ENCODE measurements at places on chromosomes 7 and 10. TPM values are rescaled to one million over a fixed set of nuclear protein-coding genes. Genes with fewer than 3 reads are reported as not detected.

The RASA4B gene
- total RNA-seq: 2.2 TPM

The LRIT1 gene
- total RNA-seq: not detected

The CRPPA gene
- total RNA-seq: 2.0 TPM

The A1CF gene
- total RNA-seq: not detected

The PLAC9 gene
- total RNA-seq: not detected

The C10orf88 gene
- 1.3 TPM for total RNA-seq

The PNLIPRP1 gene
- total RNA-seq: not detected

The ACSM6 gene
- not detected for total RNA-seq

The RNF133 gene
- total RNA-seq: not detected

The SNX8 gene
- total RNA-seq: 73.3 TPM

The GNB2 gene
- 179 TPM for total RNA-seq

GRCh38 chr7:104064969-104065387, 75.5 kb upstream of the RELN start:
- DNase-seq: no peak

DNA sequence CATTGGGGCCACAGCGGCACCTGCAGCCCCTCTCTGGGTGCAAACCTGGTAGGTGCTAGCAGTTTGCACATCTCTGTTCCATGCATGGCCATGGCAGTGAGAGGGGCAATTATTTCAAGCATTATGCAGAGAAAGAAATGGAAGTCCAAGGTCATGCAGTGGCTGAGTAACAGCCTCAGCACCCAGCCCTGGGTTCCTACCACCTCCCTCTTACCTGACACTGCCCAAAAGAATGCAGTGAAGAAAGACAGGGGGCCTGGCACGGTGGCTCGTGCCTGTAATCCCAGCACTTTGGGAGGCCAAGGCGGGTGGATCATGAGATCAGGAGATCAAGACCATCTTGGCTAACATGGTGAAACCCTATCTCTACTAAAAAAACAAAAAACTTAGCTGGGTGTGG, 4.9 kb upstream of the CHST12 start:
- DNase-seq: no peak

GRCh38 chr10:121796342-121796741, 131.5 kb downstream of the ATE1 start:
- no peak for DNase-seq

- no peak for DNase-seq
Measured at GRCh38 chr7:30117896-30118295, 16.9 kb upstream of the MTURN start.

GRCh38 chr10:15791816-15792524, 68.3 kb downstream of the MINDY3 start:
- DNase-seq: no peak

- no peak for DNase-seq
Measured at GRCh38 chr7:152459724-152460251, 24.0 kb upstream of the KMT2C start.

- DNase-seq: no peak
Measured at GRCh38 chr7:37741776-37742175, 58.2 kb downstream of the GPR141 start.

DNA sequence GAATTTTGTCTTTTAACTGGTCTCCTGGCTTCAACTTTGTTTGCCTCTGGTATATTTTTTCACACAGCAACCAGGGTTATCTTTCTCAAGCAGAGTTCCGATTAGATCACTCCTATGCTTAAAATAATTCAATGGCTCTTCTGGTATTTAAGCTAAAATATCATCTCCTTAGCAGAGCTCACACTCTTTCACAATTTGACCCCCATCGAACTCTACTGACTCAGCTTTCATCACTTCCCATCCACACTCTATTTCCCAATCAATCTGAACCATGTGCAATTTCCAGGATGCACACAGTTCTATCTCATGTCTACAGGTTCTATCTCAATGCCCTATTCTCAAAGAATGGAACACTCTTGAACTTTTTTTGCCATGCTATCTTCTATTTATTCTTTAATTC, 809.5 kb downstream of the GRID1 start:
- DNase-seq: no peak

DNA sequence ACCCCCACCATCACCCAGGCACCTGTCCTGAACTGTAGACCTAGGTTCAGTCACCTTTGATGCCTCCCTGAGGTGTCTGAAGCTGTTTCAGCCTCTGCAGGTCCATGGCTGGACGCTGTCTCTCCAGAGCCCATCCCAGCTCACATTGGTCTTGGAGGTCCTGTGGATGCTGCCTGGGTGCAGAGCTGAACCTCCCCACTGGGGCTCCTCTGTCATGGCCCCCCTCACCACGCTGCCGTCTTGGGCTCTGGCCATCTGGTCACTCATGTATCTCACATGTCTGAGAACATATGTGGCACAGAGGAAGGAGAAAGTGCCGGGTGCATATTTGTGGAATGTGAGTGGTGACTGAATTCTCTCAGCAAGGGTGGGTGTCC, 108.9 kb downstream of the NKX6-2 start:
- no peak for DNase-seq

GRCh38 chr7:112649560-112649959, 140.6 kb downstream of the TMEM168 start:
- DNase-seq: no peak

GRCh38 chr7:110922906-110923305, 168.0 kb upstream of the LRRN3 start:
- no peak for DNase-seq

DNA sequence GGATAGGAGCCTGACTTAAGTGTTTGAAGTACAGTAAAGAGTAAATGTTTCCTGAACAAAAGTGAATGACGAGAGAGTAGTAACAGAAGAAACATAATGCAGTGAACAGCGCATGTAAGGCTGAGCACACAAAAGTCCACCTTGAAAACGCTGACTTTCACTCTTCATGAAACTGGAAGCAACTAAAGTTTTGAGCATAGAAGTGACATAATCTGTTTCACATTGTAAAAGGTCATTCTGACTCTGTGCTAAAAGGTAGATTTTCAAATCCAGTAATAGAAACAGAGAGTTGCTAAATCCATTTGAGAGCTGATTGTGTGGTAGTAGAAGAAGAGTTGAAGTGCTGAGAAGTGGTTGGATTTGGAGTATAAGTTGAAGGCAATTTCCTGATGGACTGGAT, 1037.0 kb downstream of the CNTNAP2 start:
- no peak for DNase-seq

DNA sequence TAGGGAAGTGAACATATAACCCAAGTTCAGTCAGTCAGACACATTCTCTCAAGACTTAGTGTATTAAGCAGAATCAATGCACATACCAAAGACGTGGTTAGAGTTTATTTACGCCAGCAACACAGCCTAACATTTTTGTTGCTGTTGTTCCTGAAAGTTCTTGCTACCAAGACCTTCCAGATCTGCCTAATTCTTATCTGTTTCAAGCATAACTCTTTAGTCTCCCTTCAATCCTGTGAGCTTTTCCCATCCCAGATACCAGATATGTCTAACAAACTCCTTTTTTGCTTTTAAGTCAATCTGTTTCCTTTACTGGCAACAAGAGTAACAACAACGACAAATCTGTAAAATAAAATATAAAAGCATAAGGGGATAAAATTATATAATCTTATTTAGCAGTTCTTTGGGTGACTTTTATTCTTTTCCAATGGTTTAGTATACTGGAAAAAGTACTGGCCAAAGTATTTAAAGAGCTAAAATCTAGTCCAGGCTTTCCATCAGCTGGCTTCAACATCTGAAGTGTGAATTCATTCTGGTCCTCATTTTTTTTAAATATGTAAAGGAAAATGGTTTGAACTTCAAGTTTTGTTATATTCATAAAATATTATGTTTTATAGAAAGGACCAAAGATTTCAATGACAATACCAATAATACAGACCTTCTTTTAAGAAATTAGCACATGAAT, 193.8 kb downstream of the IMMP2L start:
- no peak for DNase-seq

- peak; percentile 65 for DNase-seq
Measured at GRCh38 chr7:29105752-29106668, 40.3 kb downstream of the CPVL start.

- no peak for DNase-seq
Measured at GRCh38 chr7:11026452-11027359, 53.0 kb downstream of the PHF14 start.

GRCh38 chr7:15105711-15106110, 203.2 kb upstream of the DGKB start:
- DNase-seq: no peak

GRCh38 chr7:111229916-111230315, 139.0 kb downstream of the LRRN3 start:
- no peak for DNase-seq

DNA sequence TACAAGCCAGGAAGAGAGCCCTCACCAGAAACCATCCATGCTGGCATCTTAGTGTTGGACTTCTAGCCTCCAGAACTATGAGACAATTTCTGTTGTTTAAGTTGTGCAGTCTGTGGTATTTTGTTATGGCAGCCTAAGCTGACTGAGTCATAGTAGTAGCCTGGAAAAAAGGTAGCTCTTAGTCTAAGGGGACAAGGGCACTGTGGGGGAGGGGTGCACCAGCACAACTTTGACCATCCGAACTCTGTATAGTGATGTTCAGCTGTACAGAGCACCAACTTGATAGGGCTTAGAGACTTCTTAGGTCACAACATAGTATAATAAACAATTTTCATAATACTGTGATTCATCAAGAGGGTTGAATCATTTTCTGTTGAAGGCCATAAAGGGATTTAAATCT, 14.3 kb downstream of the EIF4EBP2 start:
- no peak for DNase-seq

GRCh38 chr7:780081-780480, 52.2 kb upstream of the SUN1 start:
- DNase-seq: no peak

DNA sequence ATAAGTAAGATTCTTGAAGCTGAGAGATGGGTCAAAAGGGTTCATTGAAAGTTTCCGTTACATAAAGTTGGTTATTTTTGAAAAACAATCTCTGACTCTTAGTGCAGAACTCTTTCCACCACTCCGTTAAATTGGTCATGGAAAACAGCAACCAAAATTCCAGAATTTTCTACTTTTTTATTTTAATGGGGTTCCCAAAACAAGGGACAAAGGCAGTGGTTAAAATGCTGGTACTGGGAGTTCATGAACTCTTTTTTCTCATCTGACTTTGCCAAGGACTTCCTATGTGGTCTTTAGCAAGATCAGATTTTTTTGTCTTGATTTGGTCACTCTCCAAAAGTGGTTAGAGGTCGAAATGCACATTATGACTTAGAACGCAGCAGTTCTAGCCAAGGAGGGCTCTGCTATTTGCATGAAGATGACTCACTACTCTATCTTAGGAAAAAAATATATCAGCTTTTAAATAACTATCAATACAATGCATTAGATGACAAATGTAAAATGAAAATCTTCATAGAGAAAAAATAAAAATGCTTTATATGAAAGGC, 145.7 kb downstream of the REEP3 start:
- DNase-seq: no peak

DNA sequence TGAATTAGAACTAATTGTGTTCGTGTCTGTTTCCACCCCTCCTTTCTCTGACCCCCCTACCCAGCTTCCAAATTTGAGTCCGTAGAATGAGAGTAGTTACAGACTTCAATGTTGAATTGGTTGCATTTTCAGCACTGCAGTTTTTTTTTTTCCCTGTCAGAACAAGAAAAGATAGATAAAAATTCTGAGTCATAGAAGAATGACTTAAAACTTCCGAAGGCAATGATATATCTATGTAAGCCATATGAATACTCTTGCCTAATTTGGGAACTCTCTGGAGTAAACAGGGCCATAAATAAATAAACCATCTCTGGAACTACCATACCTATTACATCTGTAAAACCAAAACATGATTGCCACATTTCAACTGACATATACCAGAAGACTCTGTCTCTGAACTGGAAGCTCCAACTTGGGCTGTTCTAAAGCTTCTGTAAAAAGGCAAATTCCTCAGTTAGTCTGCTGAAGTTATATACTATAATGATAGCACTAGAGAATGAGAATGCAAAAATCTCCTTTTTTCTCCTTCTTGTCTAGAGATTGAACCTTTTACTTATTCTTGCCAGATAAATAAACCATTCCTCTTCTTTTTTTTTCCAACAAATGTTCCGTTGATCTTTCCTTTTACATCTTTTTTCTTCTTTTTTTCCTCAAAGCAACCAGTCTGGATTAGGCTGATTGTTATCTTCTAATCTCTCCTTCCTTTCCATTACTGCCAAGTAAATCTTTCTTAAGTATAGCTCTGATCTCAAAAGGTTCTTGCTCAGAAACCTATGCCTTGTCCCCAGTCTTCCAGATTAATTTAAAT, 23.5 kb downstream of the VCL start:
- no peak for DNase-seq

GRCh38 chr7:18353339-18353738, 142.2 kb upstream of the HDAC9 start:
- no peak for DNase-seq

GRCh38 chr10:125551247-125551646, 131.7 kb downstream of the TEX36 start:
- no peak for DNase-seq
